ENCODE measurements at places on chromosomes 13 and 19.

GRCh38 chr19:29683009-29683408, 17.7 kb downstream of the PLEKHF1 start:
- no peak for DNase-seq

DNA sequence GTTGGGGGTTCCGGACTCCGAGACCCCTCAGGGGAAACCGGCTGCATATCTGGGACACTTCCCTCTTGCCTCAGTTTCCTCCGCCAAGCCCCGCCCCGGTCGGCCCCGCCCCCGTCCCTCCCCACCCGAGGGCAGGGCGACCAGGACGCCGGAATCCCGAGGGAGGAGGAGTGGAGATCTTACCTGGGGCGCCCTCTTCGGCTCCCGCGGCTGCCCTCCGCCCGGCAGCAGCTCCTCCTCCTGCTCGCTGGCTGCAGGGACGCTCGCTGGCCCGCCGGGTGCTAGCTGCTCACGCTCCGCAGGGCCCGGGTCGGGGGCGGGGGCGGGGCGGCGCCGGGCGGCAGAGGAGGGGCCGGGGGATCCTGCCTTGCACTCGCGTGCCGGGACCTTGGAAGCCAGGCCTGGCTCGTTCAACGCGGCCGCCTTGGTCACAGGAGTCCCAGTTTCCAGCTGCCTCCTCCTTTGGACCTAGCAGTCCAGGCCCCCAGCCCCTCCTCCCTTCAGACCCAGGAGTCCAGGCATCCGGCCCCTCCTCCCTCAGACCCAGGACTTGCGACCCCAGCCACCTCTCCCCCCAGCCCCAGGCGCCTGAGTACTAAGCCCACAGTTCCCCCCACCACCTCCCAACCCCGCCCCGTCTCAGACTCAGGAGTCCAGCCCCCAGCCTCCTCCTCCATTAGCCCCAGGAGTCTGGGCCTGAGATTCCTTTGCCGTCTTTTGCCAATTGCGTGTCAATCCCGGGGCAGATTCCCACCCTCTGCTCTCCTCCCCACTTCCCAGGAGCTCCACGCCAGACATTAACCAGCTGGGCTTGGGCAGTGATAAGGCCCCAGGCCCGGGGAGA, at the start of gene NTF4:
Gene NTF4, minus strand, starts transcription at position 51 of the 844 bp plus-strand sequence. CDS start 2,821 bp downstream, outside the sequence.
- DNase-seq, result no peak

GRCh38 chr19:4582980-4583842, 23.7 kb upstream of the SEMA6B start:
- no peak for DNase-seq

- DNase-seq, result no peak
These were observed 91.0 kb downstream of the NHLRC3 start for GRCh38 chr13:39129213-39129612.

DNA sequence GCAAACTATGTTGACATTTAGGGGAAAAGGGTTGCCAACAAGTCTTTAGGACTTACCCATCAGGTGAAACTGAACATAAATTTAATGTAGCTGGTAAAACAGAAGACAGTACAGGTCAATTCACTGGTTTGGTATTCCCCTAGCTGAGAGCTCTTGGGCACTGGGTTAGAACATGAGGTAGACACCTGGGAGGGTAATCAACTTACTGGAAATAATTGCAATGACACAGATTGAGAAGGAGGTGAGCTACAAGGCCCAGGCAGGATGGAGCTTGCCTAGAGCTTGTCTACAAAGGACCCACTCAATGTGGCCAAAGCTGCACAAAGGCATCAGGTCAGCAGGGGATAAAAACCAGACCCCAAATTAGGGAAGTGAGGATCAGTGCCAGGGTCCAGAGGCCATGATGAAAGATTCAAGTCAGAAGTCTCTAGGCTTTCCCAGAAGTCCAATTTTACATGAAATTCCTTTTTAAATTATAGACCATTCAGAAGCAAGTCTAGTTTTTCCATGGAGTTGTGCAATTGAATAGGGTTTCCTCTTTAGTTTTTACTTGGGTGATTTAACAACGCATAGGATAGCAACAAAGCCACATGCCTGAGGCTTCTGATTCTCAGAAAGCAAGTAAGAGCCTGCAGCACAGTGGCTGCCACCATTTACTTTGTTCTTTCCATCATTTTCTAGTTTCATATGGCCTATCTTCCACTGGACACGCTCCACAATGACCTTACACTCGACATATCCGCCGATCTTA, 194.0 kb downstream of the NDFIP2 start:
- no peak for DNase-seq

- no peak for DNase-seq
These were observed 374.0 kb downstream of the IRS2 start for GRCh38 chr13:109412283-109412901.

Data from activated CD8-positive, alpha-beta memory T cell treated with anti-CD3 and anti-CD28 coated beads, Interleukin-2, amount 50 U/mL, for 4 hours (primary cell).